T-helper 2 cell treated with Interferon-gamma antibody and Interleukin-4, amounts not matched to agents 100 ng/mL and 5 ng/mL, for 36 hours (primary cell): ENCODE measurements at places on chromosomes 16 and 17. TPM values are rescaled to one million over a fixed set of nuclear protein-coding genes. Genes with fewer than 3 reads are reported as not detected.

Gene PVALEF
- not detected in 2 replicates for total RNA-seq

Gene SAMD14
- total RNA-seq, result 0.98 and 1.1 TPM in 2 replicates

Gene UTP4
- 57.9 and 61.6 TPM in 2 replicates for total RNA-seq

Gene C1QTNF1
- not detected in 2 replicates for total RNA-seq

Gene CDR2L
- total RNA-seq, result 0.64 and 0.73 TPM in 2 replicates

Gene BAIAP3
- total RNA-seq, result 0.18 and 0.66 TPM in 2 replicates

Gene CCL4L2
- total RNA-seq, result 0.45 and 0.75 TPM in 2 replicates

Gene CLEC10A
- not detected in 2 replicates for total RNA-seq

Gene HS3ST3A1
- total RNA-seq, result 4.5 and 6.3 TPM in 2 replicates

Gene ZNF646
- total RNA-seq, result 25.0 and 25.3 TPM in 2 replicates

Gene ACE
- 1.5 and 1.6 TPM in 2 replicates for total RNA-seq

Gene ST6GALNAC2
- total RNA-seq, result not detected in 2 replicates

Gene WFIKKN2
- total RNA-seq, result not detected in 2 replicates

Gene CMTM2
- 1.00 and 1.3 TPM in 2 replicates for total RNA-seq

Gene TBC1D3G
- total RNA-seq, result not detected in 2 replicates

Gene TNS4
- total RNA-seq, result 11.3 and 14.0 TPM in 2 replicates

Gene SDR42E1
- total RNA-seq, result 6.1 and 7.3 TPM in 2 replicates

Gene RNF112
- total RNA-seq, result 0.20 and 0.27 TPM in 2 replicates

Gene ETV4
- total RNA-seq, result 1.2 and 1.3 TPM in 2 replicates

Gene CD300H
- not detected in 2 replicates for total RNA-seq

Gene KRT9
- total RNA-seq, result not detected in 2 replicates

Gene DOK4
- total RNA-seq, result 1.3 and 1.4 TPM in 2 replicates

Gene C17orf67
- total RNA-seq, result 3.2 TPM in 2 replicates

Gene AOC3
- total RNA-seq, result 0.70 and 1.1 TPM in 2 replicates

Gene DCAF7
- 128 and 131 TPM in 2 replicates for total RNA-seq

Gene C17orf50
- total RNA-seq, result not detected in 2 replicates

Gene CORO1A
- 1,841 and 1,902 TPM in 2 replicates for total RNA-seq

Gene SGSH
- 29.0 and 33.5 TPM in 2 replicates for total RNA-seq
